Activated CD4-positive, alpha-beta T cell treated with anti-CD3 and anti-CD28 coated beads, Interleukin-2, amount 50 U/mL, for 48 hours (primary cell): ENCODE measurements at places on chromosomes 6 and 20.

DNA sequence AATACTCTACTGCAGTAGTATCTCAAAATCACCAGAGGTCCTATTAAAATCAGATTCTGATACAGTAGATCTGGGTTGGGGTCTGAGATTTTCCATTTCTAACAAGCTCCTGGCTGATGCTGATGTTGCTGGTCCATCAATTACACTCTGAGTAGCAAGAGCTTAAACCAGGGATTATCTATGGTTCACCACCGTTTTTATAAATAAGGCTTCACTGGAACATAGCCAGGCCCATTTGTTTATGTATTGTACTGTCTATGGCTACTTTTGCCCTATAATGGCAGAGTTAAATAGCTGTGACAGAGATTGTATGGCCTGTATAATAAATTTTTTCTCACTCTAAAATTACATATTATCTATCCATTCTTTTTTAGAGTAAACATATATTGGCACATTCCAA lies 53.0 kb downstream of the NUDT3 start:
- no peak for DNase-seq

DNA sequence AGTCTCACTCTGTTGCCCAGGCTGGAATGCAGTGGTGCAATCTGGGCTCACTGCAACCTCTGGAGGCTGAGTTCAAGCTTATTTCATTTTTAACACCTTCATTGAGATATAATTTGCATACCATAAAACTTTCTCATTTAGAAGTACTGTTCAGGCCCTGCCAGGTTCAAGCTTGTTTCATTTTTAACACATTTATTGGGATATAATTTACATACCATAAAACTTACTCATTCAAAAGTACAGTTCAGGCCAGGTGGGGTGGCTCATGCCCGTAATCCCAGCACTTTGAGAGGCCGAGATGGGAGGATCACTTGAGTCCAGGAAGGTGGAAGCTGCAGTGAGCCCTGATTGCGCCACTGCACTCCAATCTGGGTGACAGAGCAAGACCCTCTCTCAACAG lies 5.5 kb downstream of the OR2B6 start:
- DNase-seq, result no peak

- DNase-seq, result no peak
Observed at GRCh38 chr6:69820438-69820837, 23.6 kb upstream of the LMBRD1 start.

DNA sequence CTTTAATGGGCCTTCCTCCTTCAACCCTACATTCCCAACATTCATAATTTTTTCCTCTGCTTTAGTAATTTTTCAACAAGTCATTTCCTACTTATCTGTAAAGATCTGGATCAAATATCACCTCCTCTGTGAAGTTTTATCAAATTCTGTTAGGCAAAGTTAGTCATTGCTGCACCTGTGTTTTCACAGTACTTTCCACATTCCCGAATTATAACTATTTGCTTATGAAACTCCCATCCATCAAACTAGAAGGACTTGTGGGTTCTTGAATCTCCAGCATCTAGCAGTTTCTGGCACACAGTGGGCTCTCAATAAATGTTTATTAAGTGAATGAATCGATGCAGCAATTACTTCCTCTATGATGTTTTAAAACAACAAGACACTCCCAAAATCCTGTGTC lies 257.6 kb downstream of the HDGFL1 start:
- no peak for DNase-seq
